ENCODE measurements at places on chromosomes 2 and 18.

GRCh38 chr2:140667203-140667602 is 1463.6 kb downstream of the LRP1B start:
- no peak for DNase-seq

- no peak for DNase-seq
Measured at GRCh38 chr2:40419364-40419762, 32.5 kb downstream of the SLC8A1 start.

DNA sequence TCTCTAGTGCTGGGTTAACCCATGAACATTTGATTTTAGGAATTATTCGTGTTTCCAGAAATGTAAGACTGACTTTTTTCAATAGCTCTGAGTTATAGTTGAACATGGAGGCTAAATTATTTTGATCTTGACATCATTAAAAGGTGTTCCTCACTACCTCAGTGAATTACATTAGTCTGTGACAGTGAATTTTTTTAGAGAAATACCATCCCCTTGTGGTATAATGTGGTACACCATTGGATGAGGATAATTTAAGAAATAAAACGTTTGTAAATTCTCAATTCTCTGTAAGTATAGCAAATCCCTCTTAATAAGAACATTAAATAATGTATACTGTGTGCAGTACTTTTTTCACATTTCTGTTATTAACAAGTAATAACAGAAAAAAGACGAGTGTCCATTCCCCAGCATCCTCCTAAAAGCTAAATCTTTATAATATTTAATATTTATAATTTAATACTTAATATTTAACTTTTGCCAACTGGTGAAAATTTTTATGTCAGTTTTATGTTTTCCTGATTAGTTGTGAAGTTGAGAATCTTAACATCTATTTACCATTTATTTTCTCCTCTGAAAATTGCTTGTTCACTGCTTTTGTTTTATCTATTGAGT is 70.3 kb upstream of the CWC22 start:
- DNase-seq = no peak

- DNase-seq = no peak
Measured at GRCh38 chr18:58535340-58536201, 93.3 kb downstream of the ALPK2 start.

- no peak for DNase-seq
Measured at GRCh38 chr2:128103407-128103806, 12.4 kb downstream of the UGGT1 start.

GRCh38 chr2:84776011-84776410 is 104.9 kb downstream of the TRABD2A start:
- no peak for DNase-seq

DNA sequence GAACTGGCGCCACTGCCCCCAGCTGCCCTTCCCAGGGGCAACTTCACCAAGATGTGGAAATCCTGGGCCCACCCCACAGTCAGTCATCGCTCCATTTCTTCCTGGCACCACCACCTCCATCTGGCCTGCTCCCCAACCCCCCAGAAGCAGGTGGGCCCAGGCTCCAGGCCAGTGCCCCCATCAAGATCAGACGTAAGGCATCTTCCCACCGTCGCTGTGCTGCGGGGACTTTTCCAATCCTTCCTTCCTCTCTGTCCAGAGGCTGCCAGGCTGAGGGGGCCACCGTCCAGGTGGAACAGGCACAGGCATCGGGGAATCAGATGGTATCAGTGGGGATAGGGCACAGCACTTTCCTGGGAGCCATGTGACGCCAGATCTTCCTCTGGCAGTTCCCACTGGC is 8.1 kb downstream of the PRLH start:
- no peak for DNase-seq

- no peak for DNase-seq
Measured at GRCh38 chr2:65281627-65282351, 54.2 kb downstream of the ACTR2 start.

DNA sequence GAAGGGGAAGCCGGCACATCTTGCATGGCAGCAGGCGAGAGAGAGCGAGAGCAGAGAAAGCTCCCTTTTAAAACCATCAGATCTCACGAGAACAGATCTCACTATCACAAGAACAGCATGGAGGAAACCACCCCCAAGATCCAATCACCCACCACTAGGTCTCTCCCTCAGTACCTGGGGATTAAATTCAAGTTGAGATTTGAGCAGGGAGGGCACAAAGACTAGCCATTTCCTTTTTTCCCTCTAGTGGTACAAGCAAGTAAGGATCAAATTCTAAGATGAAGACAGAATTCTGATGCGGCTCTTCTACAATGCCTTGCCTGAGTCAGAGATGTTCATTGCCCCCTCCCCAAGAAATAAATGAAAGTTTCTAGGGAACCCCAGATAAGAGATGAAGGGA is 45.6 kb upstream of the ANKRD44 start:
- DNase-seq = no peak

- no peak for DNase-seq
Measured at GRCh38 chr18:57771193-57771592, 31.9 kb downstream of the ATP8B1 start.

DNA sequence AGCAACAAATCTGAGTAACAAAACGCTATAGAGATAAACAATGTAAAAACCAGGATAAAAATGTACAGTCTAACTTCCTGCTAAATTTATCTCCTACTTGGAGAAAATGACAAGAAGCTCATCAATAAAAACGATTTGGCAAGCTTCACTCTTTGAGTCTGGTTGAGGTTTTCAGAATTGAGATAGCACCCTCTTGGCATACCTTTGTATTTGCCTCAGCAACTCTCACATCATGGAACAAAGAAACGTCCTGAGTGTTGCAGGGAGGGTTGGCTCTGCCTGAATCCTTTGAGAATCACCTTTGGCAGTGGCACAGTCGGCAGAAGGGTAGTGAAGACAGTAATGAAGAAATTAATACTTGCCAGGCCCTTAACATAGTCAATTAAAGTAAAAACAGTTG is 430.6 kb downstream of the GRB14 start:
- no peak for DNase-seq

DNA sequence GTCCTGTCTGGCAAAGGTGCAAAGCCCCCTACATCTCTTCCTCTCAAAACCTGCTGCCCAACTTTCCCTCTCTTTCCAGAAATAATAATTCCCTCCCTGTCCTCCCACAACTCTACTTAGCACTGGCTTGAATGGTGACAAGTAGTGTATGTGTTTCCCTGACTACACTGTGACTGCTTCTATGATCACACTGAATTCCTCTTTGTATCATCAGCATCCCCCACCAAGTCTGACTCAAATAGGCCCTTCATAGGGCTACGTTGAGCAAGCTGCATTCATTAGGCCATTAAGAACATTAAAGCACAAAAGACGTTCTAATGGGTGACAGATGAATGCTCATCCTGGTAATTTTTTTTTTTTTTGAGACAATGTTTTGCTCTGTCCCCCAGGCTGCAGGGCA is 13.7 kb upstream of the ST3GAL5 start:
- DNase-seq = no peak

- no peak for DNase-seq
Measured at GRCh38 chr2:48982887-48983435, 171.4 kb downstream of the FSHR start.

GRCh38 chr18:37729716-37730115 is 164.1 kb upstream of the CELF4 start:
- DNase-seq = no peak

DNA sequence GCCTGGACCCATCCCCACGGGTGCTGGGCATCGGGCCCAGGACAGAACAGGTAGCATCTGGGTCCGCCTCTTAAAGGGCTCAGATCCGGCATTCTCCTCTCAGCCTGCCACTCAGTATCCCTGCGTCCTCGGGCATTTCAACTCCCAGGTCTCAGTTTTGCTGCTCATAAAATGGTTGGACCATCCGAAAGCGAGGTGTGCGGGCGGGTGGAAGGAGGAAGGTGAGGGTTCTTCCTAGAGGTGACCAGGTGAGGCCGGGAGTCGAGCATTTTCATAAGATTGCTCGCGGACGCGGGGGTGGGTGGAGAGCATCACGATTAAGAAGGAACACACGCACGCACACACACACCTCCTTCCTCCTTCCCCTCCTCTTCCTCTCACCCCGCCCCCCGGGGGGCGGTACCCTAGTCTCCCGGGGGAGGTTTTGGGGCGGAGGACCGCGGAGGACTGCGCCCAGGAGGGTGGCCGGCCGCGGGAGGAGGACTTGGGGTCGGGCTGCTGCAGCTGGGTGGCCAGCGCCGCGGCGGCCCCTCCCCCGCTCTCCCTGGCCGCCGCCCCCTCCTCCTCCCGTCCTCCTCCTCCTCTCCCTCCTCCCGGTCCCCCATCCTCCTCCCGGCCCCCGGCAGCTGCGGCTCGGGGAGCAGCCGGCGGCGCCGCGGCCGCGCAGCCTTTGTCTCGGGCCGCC is 97.9 kb upstream of the GPR45 start:
- DNase-seq = no peak

- no peak for DNase-seq
Measured at GRCh38 chr18:26103579-26103978, 13.2 kb upstream of the SS18 start.

GRCh38 chr2:160657196-160657595 is 163.6 kb upstream of the RBMS1 start:
- no peak for DNase-seq

- no peak for DNase-seq
Measured at GRCh38 chr2:43045866-43046265, 180.5 kb downstream of the ZFP36L2 start.

DNA sequence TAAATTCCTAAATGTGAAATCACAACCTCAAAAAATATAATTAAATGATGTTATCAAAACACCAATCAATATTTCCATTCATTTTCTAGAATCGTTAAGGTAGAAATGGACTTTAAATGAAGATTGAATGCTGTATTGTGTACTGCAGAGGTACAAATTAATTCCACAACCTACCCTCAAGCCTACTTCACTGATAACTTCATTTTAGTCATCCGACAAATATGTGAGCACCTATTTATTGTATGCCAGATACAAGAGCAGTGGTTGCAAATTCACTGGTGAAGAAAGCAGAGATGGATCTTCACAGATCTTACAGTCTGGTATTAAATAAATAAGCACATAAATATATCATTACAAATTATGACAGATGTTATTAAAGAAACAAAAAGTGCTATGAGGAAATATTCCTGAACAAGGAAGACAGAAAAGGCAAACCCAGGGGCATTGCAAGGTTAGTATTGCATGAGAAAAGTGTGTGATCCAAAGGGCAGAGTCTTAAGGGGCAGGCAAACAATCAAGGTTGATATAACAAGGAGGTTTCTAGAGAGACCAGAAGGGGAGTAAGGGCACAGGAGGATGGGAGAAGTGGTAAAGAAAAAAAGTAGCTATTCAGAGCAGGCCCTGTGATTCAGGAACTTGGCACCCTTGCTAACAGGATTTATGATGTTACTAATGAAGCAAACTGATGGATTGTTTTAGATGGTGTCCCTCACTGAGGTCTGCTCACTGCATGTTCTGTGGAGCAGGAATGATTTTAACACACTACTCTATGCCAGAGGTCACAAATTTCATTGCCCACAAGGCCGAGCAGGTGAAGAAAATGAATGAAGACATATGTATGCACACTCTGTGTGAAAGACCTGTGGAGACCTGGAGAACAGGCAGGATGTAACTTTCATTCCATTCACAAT is 128.0 kb upstream of the CCDC150 start:
- DNase-seq = no peak

DNA sequence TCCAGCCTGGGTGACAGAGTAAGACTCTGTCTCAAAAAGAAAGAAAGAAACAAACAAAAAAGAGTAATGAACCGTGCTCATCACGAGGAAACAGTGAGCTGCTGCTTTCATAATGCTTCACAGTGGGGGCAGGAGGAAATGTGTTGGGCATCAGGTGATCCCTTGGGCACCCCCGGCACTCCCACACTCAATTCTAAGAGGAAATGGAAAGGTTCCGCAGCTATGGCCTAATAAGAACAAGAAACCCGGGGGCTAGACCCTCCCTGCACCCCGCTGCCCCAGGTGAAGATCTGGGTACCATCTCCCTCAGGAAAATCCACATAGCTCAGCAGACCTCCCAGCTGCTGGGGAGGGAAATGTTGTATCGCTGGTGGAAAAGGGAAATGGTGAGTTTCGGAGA is 118.9 kb downstream of the LPIN1 start:
- no peak for DNase-seq

GRCh38 chr2:217299590-217299989 is 439.7 kb upstream of the TNP1 start:
- no peak for DNase-seq

DNA sequence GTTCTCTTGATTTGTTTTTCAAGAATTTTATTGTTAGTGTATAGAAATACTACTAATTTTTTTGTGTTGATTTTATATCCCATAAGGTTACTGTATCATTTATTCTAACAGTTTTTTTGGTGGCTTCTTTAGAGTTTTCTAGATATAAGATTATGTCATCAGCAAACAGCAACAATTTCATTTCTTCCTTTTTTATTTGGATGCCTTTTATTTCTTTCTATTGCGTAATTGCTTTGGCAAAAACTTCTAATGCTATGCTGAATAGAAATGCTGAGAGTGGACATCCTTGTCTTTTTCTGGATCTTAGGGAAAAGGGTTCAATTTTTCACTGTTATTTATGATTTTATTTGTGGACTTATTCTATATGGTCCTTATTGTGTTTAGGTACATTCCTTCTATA is 298.8 kb downstream of the RPRM start:
- DNase-seq = no peak

GRCh38 chr2:210913461-210913860 is 357.1 kb downstream of the CPS1 start:
- no peak for DNase-seq

- DNase-seq = no peak
Measured at GRCh38 chr2:56739413-56739812, 555.6 kb downstream of the CCDC85A start.

DNA sequence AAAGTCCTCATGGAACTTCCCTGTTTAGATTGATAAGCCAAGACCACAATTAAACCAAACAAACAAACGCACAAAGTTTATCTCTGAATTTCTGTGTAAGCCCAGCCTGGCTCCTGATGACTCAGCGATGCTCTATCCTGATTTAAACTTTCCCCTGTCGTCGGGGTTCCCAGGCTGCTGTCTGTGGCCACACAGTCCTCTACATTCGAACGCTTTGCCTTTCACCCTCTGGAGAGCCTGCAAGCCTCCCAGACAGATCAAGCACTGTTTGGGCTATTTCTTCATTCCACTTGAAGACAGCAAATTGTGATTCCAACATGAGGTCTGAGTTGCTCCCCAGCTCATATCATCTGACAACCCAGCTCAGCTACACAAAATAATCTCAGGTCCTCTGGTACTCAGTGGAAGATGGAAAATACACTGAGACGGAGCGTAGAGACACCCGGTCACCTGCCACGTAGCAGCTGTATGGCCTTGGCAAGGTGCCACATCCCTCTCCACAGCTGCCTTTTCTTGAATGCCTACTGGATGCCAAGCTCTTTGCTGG is 51.2 kb downstream of the CYRIA start:
- DNase-seq = no peak

DNA sequence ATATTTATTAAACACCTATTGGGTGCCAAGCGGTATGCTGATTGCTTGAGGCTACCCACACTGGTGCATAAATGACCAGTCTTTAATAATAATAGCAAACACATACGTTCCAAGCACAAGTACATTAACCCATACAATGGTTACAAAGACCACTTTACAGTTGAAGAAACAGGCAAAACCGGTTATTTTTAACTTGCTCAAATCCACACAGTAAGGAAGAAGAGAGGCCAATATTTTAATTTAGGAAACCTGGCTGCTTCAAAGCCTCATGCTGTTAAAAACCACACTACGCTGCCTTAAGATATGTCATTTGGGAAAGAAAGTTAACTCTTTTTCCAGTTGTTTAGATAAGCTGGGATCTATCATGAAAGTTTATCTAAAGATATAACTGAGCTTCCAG is 2.4 kb upstream of the IMPA2 start:
- DNase-seq = no peak

All from cortex of kidney (tissue), 1 donor.